ENCODE measurements at places on chromosomes 3 and 15.

GRCh38 chr3:186940967-186941366, 10.6 kb downstream of the ST6GAL1 start:
- no peak for DNase-seq

DNA sequence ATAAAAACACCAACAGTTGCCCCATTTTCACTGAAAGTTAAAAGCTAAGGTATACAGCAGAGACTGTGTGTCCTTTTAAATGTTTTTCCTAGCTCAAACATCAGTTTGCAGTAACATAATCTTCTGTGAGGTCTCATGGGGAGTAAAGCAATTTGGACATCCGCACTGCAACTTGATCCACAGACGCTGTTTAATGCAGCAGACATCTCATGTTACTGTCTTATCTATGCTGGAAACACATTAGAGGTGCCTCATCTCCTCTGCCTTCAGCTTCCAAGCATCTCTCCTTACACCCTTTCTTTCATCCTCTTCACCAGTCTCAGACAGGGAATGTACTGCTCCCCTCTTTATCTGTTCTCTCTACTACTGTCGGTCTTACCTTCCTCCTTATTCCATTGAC, 53.7 kb upstream of the ATP11B start:
- no peak for DNase-seq

DNA sequence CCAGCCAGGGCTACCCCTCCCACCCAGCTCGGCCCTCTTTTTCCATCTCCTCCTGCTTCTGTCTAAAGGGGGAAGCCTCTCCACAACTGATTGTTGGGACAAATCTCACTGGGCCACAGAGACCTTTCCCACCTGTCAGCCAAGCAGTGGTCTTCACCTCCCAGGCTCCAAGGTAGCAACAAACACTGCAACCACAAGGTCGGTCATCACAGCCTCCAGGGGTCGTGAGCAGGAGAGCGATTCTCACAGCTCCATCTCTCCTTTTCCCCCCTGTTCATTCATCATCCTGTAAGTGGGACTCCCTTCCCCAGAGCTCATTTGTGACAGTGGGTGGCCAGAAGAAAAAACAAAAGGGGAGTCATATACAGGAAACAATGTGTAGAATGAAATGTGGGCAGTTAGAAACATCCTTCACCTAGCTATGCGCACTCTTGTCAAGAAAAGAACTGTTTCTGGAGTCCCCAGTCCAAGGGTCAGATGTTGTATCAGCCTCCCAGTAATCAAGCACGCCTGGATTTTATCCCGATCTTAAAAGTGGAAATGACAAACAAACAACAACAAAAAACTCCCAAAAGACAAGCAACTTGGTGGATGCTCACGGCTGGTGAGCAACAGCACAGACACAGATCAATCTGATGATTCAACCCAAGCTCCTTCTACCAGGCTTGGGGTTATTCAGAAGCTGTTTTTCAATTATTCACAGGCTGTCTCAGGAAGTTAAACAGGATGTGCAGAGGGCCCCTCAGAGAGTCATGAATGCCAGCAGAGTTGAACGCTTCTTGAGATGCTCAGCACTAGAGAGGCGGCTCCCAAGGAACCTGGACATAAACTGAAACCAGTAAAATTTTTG, 22.4 kb downstream of the LYZL4 start:
- no peak for DNase-seq

- DNase-seq = no peak
Measured at GRCh38 chr3:120245386-120245785, 39.6 kb downstream of the GPR156 start.

DNA sequence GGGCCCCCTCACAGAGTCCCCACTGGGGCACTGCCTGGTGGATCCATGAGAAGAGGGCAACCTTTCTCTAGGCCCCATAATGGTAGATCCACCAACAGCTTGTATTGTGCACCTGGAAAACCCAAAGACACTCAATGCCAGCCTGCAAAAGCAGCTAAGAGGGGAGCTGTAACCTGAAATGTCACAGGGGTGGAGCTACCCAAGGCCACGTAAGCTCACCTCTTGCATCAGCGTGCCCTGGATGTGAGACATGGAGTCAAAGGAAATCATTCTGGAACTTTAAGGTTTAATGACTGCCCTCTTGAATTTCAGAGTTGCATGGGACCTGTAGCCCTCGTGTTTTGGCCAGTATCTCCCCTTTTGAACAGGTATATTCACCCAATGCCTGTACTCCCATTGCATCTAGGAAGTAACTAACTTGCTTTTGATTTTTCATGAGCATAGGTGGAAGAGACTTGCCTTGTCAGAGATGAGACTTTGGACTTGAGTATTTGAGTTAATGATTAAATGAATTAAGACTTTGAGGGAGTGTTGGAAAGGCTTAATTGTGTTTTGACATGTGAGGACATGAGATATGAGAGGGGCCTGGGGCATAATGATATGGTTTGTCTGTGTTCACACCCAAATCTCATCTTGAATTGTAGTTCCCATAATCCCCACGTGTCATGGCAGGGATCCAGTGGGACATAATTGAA, 900.9 kb upstream of the ROBO1 start:
- DNase-seq = no peak

GRCh38 chr15:37586976-37587375, 347.5 kb upstream of the TMCO5A start:
- no peak for DNase-seq

DNA sequence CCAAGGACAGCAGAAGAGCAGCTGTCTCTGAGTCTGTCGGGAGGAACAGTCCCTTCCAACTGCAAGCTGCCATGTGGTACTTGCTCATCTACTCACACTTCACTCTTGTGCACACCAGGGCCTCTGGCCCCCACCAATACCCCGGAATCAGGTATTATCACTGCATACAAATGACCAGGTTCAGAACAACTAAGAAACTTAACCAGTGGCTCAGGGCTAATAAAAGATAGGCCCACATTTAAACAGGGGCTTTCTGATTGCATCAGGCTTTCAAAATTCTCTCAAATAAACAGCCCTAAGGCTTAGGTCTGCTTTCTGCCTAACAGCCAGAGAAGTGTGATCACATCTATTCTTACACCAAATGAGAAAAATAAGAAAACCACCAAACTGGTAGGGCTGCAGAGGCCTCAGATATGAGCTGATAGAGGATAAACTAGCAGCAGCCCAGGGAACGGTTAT, 20.7 kb downstream of the CCDC12 start:
- no peak for DNase-seq

GRCh38 chr3:50534681-50535330, 31.4 kb upstream of the CACNA2D2 start:
- no peak for DNase-seq

DNA sequence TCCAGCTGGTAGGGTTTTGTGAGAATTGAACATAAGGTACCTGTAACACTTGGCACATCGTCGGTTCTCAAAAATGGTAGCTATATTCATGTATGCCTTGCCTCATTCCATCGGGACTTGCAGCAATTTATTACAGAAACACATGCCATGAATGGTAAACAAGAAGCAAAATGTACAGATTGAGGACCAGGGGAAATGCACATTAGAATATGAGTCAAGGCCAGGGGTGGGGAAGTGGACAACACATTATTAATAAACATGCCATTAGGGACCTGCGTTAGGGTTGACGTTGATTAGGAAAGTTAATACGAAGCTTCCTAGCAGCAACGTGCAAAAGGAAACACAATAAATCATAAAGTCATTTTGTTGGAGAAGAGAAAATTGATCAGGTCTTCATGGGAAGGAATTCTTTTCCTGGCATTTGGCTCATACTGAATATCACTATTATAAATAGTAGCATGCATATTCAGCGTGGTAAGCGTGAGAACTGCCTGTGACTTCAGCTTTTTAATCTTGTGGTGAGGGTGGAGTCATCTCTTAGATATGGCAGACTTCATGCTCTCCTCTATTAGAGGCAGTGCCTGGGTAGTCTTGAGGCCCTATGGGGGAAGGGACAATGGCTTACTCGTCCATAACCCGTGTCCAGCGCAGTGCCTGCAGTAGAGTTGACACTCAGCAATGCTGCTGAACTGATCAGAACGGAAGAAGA, 184.9 kb downstream of the SV2B start:
- no peak for DNase-seq

DNA sequence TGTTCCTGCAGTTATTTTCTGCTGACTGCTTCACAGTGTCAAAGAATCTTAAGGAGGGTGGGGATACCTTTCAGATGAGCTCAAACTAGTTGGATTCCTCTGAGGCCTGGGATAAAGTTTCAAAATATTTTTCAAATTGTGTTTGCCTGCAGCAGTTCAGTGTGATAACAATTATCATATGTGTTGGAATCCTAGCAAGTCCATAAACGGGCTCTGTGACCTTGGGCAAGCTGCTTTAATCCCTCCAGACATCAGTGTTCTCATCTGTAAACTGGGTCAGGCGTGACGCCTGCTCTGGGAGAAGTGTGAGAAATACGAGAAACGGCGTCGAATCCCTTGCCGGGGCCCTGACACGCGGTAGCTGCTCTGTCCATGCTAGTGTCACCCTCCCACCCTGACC, 153.5 kb downstream of the UACA start:
- DNase-seq = no peak

DNA sequence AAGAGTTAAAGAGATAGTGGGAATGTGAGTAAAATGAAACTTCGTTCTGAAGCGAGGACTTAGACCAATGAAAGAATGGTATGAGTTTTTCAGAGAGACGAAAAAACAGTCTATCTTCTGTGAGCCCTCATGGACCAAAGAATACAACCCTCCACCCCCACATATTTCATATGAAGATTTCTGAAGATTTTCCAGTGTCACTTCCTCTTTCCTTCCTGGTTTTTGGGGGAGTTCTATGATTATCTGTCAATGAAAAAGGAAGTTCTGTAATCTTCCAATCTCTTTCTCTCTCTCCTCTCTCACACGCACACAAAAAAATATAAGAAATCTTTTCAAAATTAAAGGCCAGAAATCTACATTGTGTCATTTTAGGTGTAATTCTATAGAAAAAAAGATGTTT, 27.7 kb downstream of the CMSS1 start:
- no peak for DNase-seq

DNA sequence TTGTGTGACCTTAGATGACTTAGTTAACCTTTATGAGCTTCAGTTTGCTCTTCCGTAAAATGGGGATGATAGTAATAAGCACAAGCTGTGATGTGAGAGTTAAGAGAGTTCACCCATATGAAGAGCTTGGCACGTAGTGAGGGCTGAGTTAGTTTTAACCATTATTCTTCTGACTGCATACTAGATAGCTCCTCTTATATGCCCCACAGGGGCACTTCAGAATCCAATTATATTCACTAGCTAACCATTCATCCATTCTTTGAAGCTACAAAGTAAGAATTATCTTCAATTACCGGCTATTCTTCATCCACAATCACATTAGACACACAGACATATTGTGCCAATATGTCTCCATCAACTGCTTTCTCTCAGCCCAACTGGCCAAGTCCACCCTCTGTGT, 159.0 kb upstream of the STT3B start:
- DNase-seq = no peak

DNA sequence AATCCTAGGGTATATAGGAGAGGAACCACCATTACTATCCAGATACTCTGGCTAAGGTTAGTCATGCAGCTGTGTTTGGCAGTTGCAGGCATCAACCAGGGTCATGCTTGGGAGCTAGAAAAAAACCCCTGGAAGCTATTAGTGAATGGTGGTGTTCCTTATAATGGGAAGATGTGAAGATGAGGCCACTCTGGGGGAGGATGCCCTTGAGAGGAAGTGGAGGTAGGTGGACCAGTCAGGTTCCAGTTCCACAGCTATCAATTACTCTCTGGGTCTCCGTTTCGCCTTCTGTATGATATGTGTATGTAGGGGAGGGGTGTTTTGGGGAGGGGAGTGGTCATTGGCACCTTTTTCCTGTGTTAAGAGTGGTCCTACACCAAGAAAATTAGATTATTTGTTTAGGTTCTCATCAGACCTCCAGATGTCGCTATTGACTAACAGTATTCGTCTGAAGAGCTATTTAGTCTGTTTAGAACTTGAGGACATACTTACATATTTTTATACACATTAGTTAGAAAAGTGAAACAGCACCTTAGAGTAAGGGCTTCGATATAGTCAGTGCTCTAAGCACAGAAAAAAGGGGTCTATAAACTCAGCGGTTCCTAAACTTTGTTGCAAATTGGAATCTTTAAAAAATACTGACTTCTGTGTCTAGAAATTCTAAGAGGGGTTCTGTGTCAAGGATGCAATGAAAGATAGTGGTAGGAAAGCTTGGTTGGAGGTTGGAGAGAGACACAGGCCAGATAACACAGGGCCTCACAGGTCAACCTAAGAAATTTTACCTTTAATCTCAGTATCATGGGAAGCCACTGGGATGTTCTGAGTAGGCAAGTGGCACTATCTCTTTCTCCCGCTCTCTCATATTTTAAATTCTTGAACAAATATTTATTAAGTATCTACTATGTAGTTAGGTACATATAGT, 9.1 kb upstream of the HPS3 start:
- peak; percentile 75 for DNase-seq

DNA sequence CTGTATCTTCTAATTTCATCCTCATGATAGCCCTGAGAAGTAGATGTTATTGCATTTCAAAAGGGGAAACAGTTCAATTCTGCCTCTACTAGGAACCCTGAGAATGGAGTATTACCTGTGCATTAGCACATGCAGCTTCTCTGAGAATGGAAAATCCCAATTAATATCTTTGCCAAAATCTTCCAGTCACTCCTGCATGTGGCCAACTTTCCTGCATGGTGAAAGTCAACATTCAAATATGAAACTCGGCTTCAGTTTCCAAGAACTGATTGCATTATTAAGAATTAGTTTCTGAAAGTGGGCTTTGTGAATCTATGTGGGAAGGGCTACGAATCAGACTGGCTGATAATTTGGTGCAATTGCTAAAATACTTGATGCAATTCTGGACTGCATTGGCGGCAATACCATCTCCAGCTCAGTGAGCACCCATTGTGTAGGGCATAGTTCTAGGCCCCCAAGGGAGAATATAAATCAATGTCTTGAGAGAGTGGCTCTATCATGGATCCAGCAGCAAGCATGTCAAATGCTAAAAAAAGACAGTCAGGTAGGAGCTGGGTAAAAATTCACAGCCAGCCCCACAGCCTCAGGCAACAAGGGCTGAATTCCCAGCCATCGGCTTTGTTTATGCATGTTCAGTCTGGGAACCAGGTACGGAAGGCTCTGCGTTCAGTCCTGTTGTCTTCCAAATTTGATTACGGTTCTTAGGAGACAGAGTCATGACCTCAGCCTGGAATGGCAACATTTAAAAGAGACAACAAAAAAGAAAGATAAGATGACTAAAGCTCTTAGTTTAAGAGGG, 18.8 kb upstream of the BCL6 start:
- no peak for DNase-seq

GRCh38 chr3:45104715-45105711, 41.2 kb downstream of the CDCP1 start:
- no peak for DNase-seq

- DNase-seq = no peak
Measured at GRCh38 chr3:54818942-54819341, 108.9 kb downstream of the LRTM1 start.

- DNase-seq = no peak
Measured at GRCh38 chr15:78317145-78317836, 17.9 kb upstream of the SKIC8 start.

DNA sequence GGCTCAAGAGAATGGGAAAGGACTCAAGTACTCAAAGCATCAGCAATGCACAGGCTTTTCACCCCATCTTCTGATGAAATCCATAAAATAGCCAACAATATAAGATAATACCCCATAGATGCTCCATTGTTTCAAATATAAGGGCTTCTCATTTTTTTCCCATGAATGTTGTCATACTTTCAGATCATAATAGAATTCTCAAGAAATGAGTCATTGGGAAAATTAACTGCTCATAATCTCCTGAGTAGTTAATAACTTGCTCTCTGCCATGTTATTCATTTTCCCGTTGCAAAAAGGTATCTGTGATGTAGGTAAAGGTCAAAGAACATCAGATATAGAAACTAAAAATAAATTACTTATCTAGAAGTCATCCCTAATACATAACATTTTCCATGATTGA, 121.9 kb downstream of the NSUN3 start:
- DNase-seq = no peak

GRCh38 chr3:89690646-89691045, 583.2 kb downstream of the EPHA3 start:
- no peak for DNase-seq

Data from GM13976 (cell line).